Right atrium auricular region (tissue), 2 donors: ENCODE measurements at places on chromosomes 1 and 21. TPM values are rescaled to one million over a fixed set of nuclear protein-coding genes. Genes with fewer than 3 reads are reported as not detected.

Gene FAM163A
- total RNA-seq: not detected

Gene DRAXIN
- total RNA-seq: not detected

Gene SPRR2A
- not detected for total RNA-seq

Gene MLLT11
- total RNA-seq: 3.5 TPM

Gene CNTN2
- 0.67 TPM for total RNA-seq

Gene XPR1
- 53.0 TPM for total RNA-seq

Gene ASB17
- not detected for total RNA-seq

Gene PADI2
- total RNA-seq: 0.52 TPM

Gene ITLN2
- 2.0 TPM for total RNA-seq

Gene GPATCH2
- total RNA-seq: 8.5 TPM
